ENCODE measurements at places on chromosomes 11 and 22.
A peak's percentile ranks its signal among the peaks of the same experiment; 100 is the strongest.

DNA sequence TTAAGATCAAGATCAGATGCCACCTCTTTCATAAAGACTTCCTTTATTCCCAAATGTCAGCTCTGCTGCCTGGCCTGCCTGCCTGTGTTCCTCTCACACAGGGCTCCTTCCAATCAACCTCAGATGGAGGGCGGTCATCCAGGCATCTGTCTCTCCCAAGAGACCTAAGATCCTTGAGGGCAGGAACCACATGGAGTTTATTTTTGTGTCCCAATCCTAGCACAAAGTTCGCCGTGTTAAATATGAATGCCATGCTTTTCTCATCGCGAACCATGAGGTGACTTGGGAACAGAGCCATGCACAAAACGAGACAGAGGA, 72.7 kb upstream of the ARFGAP3 start:
- DNase-seq = no peak

GRCh38 chr11:95517453-95517852, 272.1 kb downstream of the FAM76B start:
- no peak for DNase-seq

DNA sequence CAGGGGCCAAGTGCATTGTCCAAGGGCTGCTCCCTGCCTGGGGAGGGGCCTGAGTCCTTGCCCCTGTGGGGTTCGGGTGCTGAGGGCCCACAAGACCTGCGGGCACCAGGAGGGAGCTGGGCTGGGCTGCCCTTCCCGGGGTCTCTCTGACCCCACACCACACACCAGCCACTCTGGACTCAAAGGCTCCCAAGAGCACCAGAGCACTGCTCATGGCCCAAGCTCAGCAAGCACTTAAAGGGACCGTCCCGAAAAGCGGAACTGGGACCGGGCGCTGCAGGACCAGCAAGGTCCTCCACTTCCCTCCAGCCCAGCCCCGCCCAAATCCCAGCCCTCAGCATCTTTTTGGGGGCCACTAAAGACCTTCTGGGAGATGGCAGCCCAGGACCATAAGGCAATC, 5.3 kb downstream of the LSP1 start:
- no peak for DNase-seq

- DNase-seq = no peak
Measured at GRCh38 chr11:44674809-44675208, 52.0 kb upstream of the TSPAN18 start.

DNA sequence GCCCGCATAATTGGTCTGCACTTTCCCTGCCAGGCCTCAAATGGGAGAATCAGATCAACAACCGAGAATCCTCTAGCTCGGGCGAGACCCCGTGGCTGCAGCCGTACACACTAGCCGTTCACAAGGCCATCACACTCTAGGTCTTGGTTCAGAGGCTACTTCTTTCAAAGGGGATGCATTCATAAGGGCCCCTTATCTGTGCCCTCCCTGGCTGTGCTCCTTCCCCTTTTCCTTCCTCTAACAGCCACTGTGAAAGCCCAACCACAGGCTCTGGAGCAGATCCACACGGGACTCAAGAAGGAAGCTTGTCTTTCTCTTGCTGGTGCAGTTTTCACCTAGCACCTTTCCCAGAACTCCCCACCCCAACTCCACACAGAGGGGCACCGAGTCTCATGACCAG, 24.5 kb downstream of the SMIM38 start:
- no peak for DNase-seq

GRCh38 chr11:79547256-79547655, 106.4 kb upstream of the TENM4 start:
- DNase-seq = no peak

GRCh38 chr22:20434773-20435172, 2.9 kb downstream of the SCARF2 start:
- DNase-seq = no peak

GRCh38 chr11:46387919-46388618, 3.5 kb downstream of the CHRM4 start:
- peak; percentile 7 for DNase-seq

GRCh38 chr22:28348613-28349609, 330.7 kb downstream of the TTC28 start:
- no peak for DNase-seq

DNA sequence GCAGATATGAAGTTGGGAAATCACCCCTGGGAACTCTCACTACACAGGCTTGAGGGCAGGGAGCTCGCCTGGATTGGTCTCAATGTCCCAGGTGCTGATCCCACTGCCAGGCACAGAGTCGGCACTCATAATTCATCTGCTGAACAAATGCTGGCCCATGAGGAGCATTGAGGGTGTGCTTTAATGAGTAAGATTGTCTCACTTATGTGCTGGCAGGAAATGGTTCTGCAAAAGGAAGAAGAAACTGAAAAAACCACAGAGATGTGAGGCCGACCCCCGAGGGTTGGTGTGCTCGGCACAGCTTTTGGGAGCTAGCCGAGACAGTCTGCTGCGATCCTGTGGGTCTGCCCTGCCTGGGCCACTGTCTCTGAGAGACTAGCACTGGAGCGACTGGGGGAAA, 9.4 kb downstream of the PLAAT2 start:
- peak; percentile 4 for DNase-seq

- no peak for DNase-seq
Measured at GRCh38 chr11:132263241-132263640, 892.8 kb downstream of the NTM start.

DNA sequence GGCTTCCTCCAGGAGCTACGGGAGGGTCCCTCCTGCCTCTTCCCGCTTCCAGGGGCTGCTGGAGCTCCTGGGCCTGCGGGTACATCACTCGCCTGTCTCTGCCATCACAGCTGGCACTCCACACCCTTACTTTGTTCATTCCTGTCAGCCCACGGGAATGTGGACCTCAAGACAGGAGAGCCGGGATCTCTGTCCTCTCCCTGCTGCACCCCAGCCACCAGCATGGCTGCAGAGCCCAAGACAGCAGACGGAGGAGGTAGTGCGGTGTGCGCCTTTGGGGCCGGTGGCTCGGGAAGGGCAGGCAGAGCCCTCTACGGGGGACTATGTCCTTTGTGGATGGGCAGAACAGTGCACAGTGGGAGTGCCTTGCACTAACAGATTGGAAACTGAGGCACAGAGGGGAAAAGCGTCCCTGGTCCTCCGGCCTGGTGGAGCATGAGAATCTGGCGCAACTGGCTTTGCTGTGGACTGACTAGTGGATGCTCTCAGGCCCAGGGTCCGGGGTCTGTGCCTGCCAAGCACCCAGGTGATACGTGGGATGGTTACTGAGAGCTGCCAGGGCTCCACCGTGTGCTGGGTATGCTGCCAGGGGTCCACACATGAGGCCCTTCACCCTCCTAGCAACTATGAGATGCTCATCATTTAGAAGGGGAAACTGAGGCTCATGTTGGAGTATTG, 47.3 kb downstream of the IGF2 start:
- no peak for DNase-seq

GRCh38 chr11:94376841-94377240, 24.4 kb downstream of the GPR83 start:
- no peak for DNase-seq

DNA sequence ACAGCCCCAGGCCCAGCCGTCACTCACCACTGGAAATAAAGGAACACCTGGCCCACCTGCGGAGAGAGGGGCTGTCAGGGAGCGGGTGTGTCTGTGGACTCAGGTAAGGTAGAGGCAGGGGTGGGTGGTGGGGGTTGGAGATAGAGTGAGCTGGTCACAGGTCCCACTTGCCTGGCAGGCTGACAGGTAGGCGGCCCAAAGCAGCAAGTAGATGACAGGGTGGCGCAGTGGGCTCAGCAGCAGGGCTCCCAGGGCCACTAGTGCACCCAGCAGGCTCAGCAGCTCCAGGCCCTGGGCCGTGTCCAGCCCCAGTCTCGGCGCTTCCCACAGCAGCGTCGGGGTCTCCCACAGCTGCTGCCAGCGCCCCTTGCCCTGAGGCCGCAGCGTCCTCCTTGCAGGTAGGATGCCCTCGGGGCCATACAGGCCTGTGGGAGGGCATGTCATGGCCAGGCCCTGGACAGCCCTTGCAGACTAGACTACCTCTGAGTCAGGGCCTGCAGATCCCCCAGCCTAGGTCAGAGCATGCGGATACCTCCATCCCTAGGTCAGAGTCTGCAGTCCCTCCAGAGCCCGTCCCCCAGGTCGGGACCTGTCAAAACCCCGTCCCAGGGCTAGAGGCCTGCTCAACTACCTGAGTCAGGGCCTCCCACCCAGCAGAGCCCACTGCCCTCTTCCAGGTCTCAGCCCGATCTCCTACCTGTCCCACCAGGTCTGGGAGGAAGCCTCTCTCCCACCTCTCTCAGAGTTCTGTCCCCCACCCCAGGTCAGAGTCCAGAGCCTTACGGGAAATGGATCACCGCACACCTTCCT, 686 bp downstream of the LMF2 start:
- DNase-seq = no peak

DNA sequence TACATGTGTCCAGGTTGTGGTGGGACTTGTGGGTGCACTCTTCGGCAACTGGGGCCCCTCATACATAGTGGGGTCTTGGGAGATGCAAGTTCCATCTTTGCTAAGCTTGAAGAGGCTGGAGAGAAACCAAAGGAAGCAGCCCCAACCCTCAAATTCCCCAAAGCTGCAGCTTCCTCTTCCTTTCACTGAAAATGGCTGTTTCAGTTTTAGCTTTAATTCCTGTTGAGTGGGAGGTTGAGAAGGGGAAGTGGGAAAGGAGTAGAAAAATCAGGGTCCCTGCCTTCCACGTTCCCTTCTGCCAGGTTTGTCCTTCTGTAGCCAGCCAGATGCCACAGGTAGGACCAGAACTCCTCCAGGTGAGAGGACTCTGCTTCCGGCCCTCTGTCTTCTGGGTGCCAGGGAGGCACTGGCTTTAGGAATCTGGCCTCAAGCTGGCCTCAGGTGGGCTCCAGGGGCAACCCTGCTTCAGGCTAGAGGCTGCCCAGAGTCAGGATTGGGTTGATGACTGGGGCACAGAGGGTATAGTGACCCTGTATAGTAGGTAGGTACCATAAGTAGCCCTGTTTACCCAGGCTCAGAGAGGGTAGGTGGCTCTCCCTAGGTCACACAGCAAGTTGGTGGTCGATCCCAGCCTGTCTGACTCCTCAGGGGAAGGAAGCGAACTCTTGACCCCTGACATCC, 16.2 kb downstream of the P2RY6 start:
- DNase-seq = no peak

GRCh38 chr11:19526119-19526518, 186.5 kb upstream of the NAV2 start:
- no peak for DNase-seq

- no peak for DNase-seq
Measured at GRCh38 chr11:61639816-61640443, 40.3 kb upstream of the DAGLA start.

GRCh38 chr11:33211580-33211979, 45.6 kb upstream of the HIPK3 start:
- DNase-seq = no peak

DNA sequence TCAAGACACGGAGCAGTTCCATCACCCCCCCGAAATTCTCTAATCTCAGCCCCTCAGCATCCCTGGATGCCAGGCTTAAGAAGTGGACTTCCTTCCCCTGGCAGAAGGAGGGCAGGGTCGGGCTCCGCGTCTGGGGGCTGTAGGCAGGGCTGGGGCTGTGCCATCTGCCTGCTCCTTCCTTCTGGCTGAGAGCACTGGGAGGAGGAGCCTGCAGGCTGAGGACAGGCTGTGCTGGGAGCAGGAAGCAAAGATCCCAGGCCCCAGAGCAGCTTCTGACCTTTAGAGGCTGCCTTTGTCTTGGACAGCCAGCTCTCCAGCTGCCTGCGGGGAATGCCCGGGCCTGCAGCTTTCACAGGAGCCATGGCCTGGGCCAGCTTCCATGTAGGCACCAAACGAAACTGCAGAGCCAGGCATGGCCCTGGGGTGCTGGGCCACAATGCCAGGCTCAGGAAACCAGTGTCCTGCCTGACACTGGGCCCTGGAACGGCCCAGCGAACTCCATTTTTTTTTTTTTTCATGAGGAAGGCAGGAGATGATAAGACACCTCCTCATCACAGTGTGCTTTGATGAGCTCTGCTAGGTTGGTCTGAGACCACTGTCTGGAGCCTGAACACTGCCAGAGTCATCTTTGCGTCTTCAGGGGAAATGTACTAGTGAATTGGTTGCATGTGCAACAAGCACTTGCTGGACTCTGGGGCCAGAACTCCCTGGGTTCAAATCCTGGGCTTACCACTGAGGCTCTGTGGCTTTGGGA, 67.9 kb downstream of the MCM5 start:
- DNase-seq = no peak

DNA sequence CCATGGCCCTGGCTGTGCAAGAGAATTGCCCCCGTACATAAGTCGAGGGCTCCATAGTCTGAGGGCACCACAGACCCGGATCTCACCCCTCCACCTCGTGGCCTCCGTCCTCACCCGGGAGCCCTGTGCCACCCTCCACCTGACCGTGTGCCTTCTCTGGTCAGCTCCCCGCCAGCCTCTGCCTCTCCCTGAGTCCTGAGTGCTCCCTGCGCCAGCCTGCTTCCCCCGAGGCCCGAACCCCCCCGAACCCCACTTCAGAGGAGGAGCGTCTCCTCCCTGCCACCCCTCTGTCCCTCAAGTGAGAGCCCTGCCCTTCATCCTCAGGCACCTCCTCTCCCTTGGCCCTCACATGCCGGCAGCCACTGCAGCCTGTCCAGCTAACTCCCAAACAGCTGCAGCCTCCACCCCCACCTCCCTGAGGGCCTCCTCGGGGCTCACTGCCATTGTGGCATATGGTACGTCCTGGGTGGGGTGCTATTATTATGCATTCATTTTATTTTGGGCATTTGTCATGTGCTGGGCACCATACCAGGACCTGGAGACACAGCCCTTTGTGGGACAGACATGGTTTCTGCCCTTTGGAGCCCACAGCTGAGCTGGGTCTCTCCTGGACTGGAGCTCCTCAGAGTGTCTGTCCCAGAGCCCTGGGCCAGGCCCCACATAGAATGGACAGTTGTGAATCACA, 67.2 kb downstream of the MYO7A start:
- no peak for DNase-seq

DNA sequence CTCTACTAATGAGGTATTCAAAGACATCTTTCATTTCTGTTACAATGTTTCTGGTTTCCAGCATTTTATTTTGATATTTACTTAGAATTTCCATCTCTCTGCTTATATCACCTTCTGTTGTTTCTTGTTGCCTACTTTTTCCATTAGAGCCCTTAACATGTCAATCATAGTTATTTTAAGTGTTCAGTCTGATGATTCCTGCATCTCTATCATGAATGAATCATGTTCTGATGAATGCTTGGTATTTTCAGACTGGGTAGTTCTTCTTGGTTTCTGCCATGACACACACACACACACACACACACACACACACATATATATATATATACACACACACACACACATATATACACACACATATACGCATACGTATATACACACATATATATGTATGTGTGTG, 486.4 kb upstream of the ISX start:
- DNase-seq = no peak

All from HAP-1 (cell line).